ENCODE measurements at places on chromosomes 2 and 18. TPM values are rescaled to one million over a fixed set of nuclear protein-coding genes. Genes with fewer than 3 reads are reported as not detected.

The TNFAIP6 gene
- total RNA-seq = 1.3 TPM

The VSNL1 gene
- not detected for total RNA-seq

The ELOA2 gene
- not detected for total RNA-seq

The FIGN gene
- total RNA-seq = not detected

The RUFY4 gene
- total RNA-seq = 2.7 TPM

The SH3YL1 gene
- total RNA-seq = 18.7 TPM

The ARL5A gene
- 47.1 TPM for total RNA-seq

The GAL3ST2 gene
- 0.48 TPM for total RNA-seq

The ALPI gene
- not detected for total RNA-seq

- no peak for DNase-seq
- no peak overlapping the region for H3K27ac ChIP-seq
- no peaks in the 10 kb centered on the region for H3K36me3 ChIP-seq
- H3K4me3 ChIP-seq = no peak overlapping the region
- no peaks in the 10 kb centered on the region for H3K27me3 ChIP-seq
Measured at GRCh38 chr2:42967959-42968674, 175.7 kb upstream of the HAAO start.

- H3K36me3 ChIP-seq = peaks cover 31% of the 10 kb centered on the region
- H3K27me3 ChIP-seq = no peaks in the 10 kb centered on the region
- H3K4me1 ChIP-seq = peaks cover 19% of the 10 kb centered on the region
- H3K4me3 ChIP-seq = no peak overlapping the region
- peak overlapping the region; percentile 88 for H3K27ac ChIP-seq
Measured at GRCh38 chr2:241088791-241089732, 13.0 kb downstream of the MTERF4 start.

DNA sequence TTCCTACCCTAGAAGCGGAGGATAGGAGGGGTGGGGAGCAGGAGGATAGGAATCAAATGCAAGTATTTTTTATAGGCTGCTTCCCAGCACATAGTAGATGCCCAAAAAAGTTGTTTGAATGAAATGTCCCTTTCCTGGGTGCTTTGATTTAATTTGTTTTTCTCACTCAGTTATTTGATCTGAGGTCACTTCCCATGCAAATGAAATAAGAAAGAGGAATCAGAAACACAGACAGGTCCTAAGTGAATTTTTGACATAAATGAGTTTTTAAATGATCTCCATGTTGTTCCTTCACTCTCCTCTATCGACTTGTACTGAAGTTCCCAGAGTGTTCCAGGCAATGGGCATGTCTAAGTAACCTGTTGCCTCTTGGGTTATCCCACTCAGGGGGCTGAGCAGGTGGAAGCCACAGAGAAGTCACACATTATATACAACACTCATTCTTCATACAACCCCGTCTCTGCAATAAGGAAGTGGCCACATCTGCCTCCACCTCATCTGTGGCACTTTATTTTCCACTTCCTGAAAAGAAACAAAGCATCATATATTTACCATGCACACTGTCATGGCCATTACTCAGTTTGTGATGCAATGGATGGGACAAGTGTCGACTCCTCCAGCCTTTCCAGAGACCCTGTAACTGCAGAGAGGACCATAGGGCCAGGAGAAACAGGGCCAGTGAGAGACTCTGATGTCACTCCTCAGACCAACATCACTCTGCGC lies 81.9 kb upstream of the ZNF397 start:
- no peak overlapping the region for H3K27ac ChIP-seq
- H3K4me1 ChIP-seq = 0 out of 2 replicates have a peak, but pooled peaks cover 3% of the 10 kb centered on the region
- H3K36me3 ChIP-seq = no peaks in the 10 kb centered on the region
- H3K4me3 ChIP-seq = no peak overlapping the region
- H3K27me3 ChIP-seq = no peaks in the 10 kb centered on the region

DNA sequence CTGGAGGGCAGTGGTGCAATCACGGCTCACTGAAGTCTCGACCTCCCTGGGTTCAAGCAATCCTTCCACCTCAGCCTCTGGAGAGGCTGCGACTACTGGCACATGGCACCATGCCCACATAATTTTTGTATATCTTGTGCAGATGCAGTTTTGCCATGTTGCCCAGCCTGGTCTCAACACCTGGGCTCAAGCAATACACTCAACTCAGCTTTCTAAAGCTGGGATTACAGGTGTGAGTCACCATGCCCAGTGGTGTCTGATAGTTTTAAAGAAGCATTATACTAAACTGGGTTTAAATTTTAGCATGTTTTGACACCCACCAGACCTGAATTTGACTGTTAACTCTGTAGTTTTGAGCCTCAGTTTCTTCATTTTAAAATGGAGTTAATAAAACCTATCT lies 109.4 kb upstream of the SLC38A11 start:
- no peak overlapping the region for H3K27ac ChIP-seq
- H3K4me3 ChIP-seq = no peak overlapping the region
- no peaks in the 10 kb centered on the region for H3K36me3 ChIP-seq
- no peak for DNase-seq
- H3K27me3 ChIP-seq = no peaks in the 10 kb centered on the region

DNA sequence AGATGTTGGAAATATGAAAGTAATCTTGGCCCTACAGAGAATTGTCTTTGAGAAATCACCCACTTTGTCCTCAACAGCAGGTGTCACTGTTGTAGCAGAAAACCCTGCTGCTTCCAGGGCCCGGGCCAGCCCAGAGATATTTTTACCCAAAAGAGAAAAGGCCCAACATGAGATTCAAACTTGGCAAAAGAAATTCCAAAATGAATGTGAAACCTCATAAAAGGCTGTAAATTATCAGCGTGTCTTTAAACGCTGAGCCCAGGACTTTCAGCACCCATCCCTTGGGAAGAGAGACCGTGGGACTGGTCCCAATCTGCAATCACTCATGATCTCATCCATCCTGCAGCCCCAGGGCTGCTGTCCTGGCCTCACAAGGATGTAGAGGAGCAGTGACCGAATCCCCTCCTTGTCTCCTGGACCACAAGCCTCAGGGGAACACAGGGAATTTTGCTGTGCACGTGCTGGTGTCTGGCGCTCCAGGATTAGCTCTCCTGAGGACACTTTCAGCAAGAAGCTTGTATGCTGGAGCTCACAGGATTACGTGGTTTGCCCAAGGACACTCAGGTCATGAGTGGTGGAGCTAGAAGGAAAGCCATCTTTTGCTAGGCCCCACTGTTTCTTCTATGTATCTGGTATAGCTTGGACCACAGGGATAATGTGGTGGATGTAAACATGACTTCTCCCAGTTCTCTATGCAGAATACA lies 202.1 kb downstream of the RNF144A start:
- H3K27me3 ChIP-seq = no peaks in the 10 kb centered on the region
- no peaks in the 10 kb centered on the region for H3K4me1 ChIP-seq
- DNase-seq = no peak
- H3K4me3 ChIP-seq = no peak overlapping the region
- H3K27ac ChIP-seq = no peak overlapping the region

GRCh38 chr2:128551435-128551834 lies 232.8 kb upstream of the HS6ST1 start:
- DNase-seq = no peak
- 0 out of 2 replicates have a peak, but pooled peaks cover 4% of the 10 kb centered on the region for H3K27me3 ChIP-seq
- no peak overlapping the region for H3K27ac ChIP-seq
- no peaks in the 10 kb centered on the region for H3K36me3 ChIP-seq

DNA sequence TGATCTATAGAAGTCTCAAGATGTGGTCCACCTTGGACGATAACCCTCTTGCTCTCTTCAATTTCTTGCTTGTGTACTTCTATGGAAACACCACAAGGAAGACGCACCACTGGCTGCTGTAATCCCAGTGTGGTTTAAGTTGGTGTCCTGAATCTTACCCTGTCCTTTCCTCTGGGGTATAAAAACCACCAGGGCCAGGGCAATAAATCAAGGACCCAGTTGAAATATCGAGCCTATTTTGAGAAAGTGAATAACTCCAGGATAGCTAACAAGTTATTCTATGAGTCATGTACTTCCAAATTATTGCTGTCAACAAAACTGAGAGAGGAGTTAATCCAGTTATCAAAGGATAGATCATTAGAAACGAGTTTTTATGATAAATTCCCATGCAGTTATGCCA lies 137.0 kb downstream of the RND3 start:
- no peaks in the 10 kb centered on the region for H3K4me1 ChIP-seq
- no peak for DNase-seq
- H3K4me3 ChIP-seq = no peak overlapping the region
- H3K36me3 ChIP-seq = no peaks in the 10 kb centered on the region
- H3K27ac ChIP-seq = no peak overlapping the region

GRCh38 chr2:195457873-195458272 lies 199.2 kb upstream of the SLC39A10 start:
- no peak for DNase-seq
- no peak overlapping the region for H3K4me3 ChIP-seq
- H3K36me3 ChIP-seq = no peaks in the 10 kb centered on the region
- H3K27ac ChIP-seq = no peak overlapping the region
- peaks cover 6% of the 10 kb centered on the region for H3K4me1 ChIP-seq

GRCh38 chr18:67265464-67266245 lies 250.9 kb downstream of the DSEL start:
- H3K4me3 ChIP-seq = no peak overlapping the region
- no peaks in the 10 kb centered on the region for H3K4me1 ChIP-seq
- no peaks in the 10 kb centered on the region for H3K36me3 ChIP-seq
- no peak for DNase-seq
- no peak overlapping the region for H3K27ac ChIP-seq
- no peaks in the 10 kb centered on the region for H3K27me3 ChIP-seq

- peaks cover 11% of the 10 kb centered on the region for H3K4me1 ChIP-seq
- no peak overlapping the region for H3K27ac ChIP-seq
- no peak for DNase-seq
- no peaks in the 10 kb centered on the region for H3K27me3 ChIP-seq
- no peaks in the 10 kb centered on the region for H3K36me3 ChIP-seq
Measured at GRCh38 chr2:68463287-68463877, 3.7 kb downstream of the FBXO48 start.

GRCh38 chr18:35458677-35459441 lies 38.9 kb downstream of the INO80C start:
- H3K4me3 ChIP-seq = no peak overlapping the region
- no peak overlapping the region for H3K27ac ChIP-seq
- no peaks in the 10 kb centered on the region for H3K36me3 ChIP-seq
- H3K4me1 ChIP-seq = peaks cover 12% of the 10 kb centered on the region
- DNase-seq = peak; percentile 20

- H3K27ac ChIP-seq = no peak overlapping the region
- H3K27me3 ChIP-seq = no peaks in the 10 kb centered on the region
- no peaks in the 10 kb centered on the region for H3K36me3 ChIP-seq
- no peak for DNase-seq
Measured at GRCh38 chr2:44118257-44118656, 50.4 kb upstream of the PPM1B start.

GRCh38 chr2:88167740-88168139 lies 2.4 kb upstream of the THNSL2 start:
- no peaks in the 10 kb centered on the region for H3K36me3 ChIP-seq
- peaks cover 2% of the 10 kb centered on the region for H3K27me3 ChIP-seq
- H3K4me1 ChIP-seq = no peaks in the 10 kb centered on the region

GRCh38 chr2:198883604-198884003 lies 574.1 kb downstream of the SATB2 start:
- no peak for DNase-seq
- H3K27me3 ChIP-seq = no peaks in the 10 kb centered on the region
- H3K4me3 ChIP-seq = no peak overlapping the region
- no peaks in the 10 kb centered on the region for H3K4me1 ChIP-seq

DNA sequence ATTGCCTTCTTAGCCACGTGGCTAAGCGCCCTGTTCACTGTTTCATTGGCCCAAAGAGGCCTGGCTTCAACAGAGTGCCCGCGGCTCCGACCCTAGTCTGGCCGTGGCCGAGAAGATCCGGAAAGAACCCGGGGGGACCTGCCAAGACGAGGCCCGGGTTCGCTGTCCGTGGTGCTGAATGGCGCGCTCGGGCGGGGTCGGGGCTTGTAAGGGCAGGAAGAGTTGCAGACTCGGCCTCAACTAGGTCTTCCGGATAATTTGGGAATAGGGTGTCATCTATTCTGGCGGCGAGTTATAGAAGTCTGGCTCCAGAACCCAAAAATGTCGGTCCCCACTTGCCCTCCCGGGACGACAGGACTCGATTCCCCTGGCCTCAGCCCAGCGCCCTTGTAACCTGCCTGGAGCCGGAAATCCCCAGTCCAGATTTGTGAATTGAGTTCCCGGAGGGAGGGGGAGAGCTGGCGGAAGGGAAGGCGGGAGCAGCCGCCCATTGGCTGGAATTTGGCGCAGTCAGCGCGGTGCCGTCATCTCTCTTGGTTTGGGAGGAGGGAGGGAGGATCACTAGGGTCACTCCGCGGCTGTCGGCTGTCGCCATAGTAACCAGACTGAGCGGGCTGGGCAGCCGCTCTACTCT lies 3.5 kb downstream of the CDK5R2 start:
- H3K36me3 ChIP-seq = no peaks in the 10 kb centered on the region
- no peak for DNase-seq
- H3K4me3 ChIP-seq = no peak overlapping the region
- H3K27ac ChIP-seq = no peak overlapping the region
- no peaks in the 10 kb centered on the region for H3K4me1 ChIP-seq
- H3K27me3 ChIP-seq = peaks cover 16% of the 10 kb centered on the region

- DNase-seq = no peak
- H3K36me3 ChIP-seq = no peaks in the 10 kb centered on the region
- H3K4me3 ChIP-seq = no peak overlapping the region
- H3K27ac ChIP-seq = no peak overlapping the region
- H3K27me3 ChIP-seq = no peaks in the 10 kb centered on the region
Measured at GRCh38 chr18:12699747-12700146, 2.8 kb downstream of the CEP76 start.

DNA sequence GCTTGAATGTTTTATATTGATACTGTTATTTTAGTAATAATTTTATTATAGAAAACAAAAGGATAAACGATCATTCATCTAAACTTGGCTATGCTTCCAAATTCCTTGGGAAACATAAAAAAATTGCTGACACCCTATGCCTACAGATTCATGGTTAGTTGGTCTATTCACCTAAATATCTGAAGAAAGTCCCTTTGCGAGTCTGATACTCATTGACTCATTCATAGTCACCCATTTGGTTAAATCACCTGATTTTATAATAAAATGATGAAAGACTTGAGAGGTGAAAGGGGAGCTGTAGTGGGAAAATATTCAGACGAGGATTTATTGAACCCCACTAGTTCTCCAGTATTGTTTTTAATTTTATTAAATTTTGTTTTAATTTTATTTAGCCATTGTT lies 112.0 kb downstream of the PTPN4 start:
- H3K36me3 ChIP-seq = no peaks in the 10 kb centered on the region
- H3K4me3 ChIP-seq = no peak overlapping the region
- H3K4me1 ChIP-seq = no peaks in the 10 kb centered on the region
- no peaks in the 10 kb centered on the region for H3K27me3 ChIP-seq

GRCh38 chr2:150620855-150621254 lies 133.4 kb upstream of the RND3 start:
- H3K4me3 ChIP-seq = no peak overlapping the region
- no peak for DNase-seq
- H3K27me3 ChIP-seq = no peaks in the 10 kb centered on the region
- H3K4me1 ChIP-seq = no peaks in the 10 kb centered on the region
- H3K36me3 ChIP-seq = no peaks in the 10 kb centered on the region

DNA sequence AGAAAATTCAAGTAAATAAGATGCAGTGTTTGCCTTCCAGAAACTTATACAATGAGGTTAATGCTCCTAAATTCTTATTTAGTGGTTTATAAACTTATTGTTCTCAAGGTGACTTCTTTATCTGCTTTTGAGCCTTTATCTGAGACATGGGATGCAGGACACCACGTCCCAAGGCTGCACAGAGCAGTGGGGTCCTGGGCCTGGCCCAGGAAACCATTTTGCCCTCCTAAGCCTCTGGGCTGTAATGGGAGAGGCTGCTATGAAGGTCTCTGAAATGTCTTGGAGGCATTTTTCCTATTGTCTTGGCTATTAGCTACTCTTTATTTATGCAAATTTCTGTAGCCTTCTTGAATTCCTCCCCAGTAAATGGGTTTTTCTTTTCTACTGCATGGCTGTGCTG lies 652.6 kb upstream of the SETBP1 start:
- no peaks in the 10 kb centered on the region for H3K27me3 ChIP-seq
- no peak overlapping the region for H3K4me3 ChIP-seq
- no peak for DNase-seq
- no peaks in the 10 kb centered on the region for H3K36me3 ChIP-seq
